ENCODE measurements at places on chromosomes 7 and 10.

GRCh38 chr10:58052772-58053171 lies 214.9 kb downstream of the IPMK start:
- no peak for DNase-seq

GRCh38 chr7:156220701-156221100 lies 408.4 kb upstream of the SHH start:
- no peak for DNase-seq

- DNase-seq: no peak
These were observed 75.7 kb upstream of the PDE1C start for GRCh38 chr7:32145911-32146310.

DNA sequence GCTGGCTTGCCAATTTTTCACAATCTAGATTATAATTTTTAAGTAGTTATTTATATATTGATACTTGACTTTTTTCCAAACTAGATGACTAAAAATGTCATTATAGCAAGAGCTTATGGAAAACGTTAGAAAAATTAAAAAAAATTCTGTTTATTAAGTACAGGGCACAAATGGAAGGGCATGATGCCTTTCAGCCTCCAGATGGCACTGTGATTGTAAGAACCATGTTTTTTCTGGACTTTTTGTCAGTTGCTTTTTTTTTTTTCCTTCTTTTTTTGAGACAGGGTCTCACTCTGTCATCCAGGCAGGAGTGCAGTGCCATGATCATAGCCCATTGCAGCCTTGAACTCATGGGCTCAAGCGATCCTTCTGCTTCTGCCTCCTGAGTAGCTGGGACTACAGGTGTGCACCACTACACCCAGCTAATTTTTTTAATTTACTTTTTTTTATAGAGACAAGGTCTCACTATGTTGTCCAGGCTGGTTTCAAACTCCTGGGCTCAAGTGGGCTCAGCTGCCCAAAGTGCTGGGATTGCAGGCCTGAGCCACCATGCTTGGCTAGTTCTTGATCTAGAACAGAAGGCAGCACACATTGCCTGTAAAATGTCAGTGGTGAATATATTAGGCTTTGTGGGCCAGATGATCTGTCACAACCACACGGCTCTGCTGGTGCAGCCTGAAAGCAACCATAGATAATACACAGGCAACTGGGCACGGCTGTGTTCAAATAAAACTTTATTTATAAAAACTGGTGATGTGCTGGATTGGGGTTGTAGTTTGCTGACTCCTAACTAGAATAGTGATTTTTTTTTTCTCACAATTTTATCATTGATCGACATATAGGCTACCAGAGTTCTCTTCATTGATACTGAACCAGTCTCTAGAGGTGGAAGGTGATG lies 27.4 kb downstream of the UCMA start:
- DNase-seq: no peak

- no peak for DNase-seq
These were observed 3.8 kb upstream of the DUSP5 start for GRCh38 chr10:110493832-110494426.

DNA sequence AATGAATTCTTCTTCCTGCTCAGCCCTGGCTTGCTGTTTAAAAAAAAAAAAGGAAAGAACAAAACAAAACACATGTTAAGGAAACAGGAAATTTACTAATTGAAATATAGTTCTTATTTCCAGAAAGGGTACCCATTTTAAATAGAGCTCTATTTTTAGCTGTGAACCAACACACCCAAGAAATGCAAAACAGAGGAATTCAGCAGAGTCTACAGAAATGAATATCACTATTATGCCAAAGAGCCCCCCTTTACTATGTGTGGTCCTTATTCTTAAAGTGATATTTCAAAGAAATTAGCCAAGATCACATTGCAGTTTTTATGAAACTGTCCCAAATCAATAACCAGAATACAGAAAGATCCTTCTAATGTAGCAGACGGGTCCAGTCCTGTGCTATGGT lies 53.7 kb downstream of the CCDC6 start:
- DNase-seq: no peak

DNA sequence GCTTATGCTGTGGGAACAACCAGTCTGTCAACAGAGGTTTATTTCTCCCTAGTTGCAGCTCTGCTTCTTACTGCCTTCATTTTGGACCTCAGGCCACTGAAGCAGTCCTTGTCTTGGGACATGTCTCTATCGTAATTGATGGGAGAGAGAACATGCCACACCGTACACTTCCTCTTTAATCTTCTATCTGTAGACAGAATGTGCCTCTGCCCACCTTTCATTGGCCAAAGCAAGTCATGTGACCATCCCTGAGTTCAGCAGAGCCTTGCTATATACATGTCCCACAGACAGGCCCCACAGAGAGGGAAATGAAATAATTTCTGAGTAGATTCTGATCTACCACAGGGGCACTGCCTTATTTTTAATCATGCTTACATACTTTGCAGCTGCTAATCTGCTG lies 98.0 kb downstream of the KCND2 start:
- DNase-seq: no peak

DNA sequence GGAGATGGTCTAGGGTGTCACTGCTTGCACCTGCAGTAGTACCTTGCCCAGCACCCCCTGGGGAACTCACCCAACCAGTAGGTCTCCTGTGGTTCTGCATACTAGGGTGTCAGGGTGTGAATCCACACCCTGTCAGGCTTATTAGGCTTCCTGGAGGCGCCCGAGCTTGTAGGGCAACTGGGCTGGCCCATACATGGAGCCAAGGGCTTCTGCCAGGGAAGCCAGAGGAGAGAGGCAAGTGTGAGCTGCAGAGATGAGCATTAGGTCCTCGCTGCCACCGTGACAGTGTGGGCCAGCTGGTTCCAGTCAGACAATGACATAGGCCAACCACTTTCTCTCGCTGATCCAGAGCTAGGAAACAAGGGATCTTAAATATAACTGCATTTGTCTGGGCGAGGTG lies 11.2 kb downstream of the MXI1 start:
- no peak for DNase-seq

GRCh38 chr7:727104-727805 lies at the start of gene PRKAR1B:
PRKAR1B (minus strand) TSS chr7:727281; CDS start chr7:711505, 15,776 bp downstream.
- DNase-seq: no peak

- DNase-seq: no peak
These were observed 465.0 kb downstream of the GRID1 start for GRCh38 chr10:85901599-85901998.

DNA sequence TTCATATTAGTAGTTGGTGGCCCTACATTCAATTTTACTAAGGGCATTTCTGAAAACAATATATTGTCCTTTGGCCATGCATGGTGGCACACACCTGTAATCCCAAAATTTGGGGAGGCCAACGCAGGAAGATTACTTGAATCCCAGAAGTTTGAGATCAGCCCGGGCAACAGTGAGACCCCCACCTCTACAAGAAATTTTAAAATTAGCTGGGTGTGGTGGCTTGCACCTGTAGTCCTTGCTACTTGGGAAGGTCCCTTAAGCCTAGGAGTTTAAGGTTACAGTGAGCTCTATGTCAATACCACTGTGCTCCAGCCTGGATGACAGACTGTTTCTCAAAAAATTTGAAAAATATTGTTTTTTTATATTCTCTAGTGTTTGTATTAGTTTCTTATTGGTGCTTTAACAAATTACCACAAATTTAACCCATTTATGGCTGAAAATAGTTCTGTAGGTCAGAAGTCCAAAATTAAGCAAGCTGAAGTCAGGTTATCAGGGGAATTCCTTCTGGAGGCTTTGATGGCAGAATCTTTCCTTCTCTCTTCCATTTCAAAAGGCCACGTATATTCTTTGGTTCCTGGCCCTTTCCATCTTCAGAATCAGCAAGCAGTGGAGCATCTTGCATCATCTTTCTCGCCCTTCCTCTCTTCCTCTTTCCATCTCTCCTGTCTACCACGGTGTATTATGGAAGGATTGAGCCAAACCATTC lies 12.4 kb downstream of the CBX3 start:
- no peak for DNase-seq

DNA sequence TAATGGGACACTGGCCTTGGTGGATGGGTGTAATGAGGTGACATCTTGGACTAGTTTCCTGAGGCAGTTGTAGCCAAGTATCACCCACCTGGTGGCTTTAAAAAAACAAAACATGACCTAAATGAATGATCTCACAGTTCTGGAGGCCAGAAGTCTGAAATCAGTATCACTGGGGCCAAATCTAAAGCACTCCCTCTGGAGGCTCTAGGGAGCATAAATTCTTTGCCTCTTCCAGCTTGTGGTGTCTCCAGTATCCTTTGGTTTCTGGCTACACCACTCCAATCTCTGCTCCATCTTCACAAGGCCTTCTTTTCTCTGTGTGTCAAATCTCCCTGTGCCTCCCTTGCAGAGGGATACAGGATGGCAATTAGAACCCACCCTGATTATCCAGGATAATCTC lies 342.9 kb downstream of the CALN1 start:
- no peak for DNase-seq

GRCh38 chr10:114894911-114895310 lies 43.1 kb upstream of the TRUB1 start:
- DNase-seq: no peak

- DNase-seq: no peak
These were observed 29.6 kb upstream of the FAM20C start for GRCh38 chr7:162632-163297.

DNA sequence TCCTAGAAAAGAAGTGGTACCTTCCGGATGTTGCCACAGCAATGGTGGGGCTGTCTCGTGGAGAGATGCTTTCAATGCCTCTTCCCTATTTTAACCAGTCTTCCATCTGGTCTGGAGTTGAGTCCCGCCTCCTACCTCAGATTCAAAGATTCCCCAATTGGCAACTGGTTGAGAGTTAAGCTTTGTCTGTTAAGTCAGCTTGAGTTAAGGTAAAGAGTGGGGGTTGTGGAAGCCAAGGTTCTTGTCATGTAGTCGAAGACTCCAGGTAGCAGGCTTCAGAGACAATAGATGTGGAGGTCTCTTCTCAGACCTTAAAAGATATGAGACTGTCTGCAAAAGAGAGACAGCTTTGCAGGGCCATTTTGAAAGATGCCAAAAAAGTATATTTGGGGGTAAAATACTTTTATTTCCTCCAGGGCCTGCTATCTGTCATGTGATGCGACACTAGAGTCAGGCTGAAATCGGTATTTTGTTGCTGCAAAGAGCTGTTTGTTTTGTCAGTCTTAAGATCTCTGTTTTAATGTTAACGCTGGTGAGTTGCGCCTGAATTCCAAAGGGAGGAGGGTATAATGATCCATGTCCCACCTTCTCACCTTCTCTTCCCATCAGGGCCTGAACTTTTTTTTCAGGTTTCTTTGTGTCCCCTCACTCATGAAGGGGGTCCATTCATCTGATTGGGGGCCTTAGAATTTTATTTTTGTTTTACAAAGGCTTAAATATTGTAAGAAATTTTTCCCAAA lies 40.4 kb upstream of the SCIN start:
- no peak for DNase-seq

DNA sequence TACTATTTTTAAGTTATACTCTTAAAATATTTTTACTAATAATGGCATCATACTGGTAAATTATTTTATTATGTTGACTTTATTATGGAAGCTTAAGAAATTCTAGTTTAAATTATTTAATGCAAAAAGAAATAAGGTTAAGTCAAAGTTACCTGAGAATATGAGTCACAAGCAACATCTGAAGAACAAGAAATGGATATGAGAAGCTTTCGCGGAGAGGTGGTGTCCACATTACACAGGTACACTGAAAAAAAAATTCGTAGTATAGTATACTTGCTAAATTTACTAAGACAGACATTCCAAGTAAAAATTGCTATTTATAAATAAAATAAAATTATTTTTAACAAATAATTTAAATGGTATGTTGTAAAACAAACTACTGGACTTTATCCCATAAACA lies 143.8 kb downstream of the AVL9 start:
- no peak for DNase-seq

DNA sequence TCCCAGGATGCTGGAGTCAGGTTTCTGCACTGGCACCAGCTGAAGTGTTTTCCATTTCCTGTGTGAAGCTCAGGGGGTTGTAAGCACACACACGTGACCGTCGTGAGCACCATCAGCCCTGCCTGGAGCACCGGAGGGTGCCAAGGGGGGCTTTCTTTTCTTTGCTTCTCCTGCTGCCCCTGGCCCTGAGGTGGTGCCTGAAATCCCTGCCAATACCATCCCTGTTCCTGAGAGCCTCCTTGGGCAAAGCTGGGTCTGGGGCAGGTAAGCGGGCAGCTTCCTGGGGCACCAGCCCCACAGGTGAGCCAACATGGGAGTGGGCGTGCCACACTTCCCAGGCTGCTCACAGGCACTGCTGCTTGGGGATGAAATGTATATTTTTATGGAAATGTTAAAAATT lies 593.6 kb downstream of the DNAJB6 start:
- no peak for DNase-seq

GRCh38 chr7:32618987-32619386 lies 123.7 kb downstream of the AVL9 start:
- DNase-seq: no peak

DNA sequence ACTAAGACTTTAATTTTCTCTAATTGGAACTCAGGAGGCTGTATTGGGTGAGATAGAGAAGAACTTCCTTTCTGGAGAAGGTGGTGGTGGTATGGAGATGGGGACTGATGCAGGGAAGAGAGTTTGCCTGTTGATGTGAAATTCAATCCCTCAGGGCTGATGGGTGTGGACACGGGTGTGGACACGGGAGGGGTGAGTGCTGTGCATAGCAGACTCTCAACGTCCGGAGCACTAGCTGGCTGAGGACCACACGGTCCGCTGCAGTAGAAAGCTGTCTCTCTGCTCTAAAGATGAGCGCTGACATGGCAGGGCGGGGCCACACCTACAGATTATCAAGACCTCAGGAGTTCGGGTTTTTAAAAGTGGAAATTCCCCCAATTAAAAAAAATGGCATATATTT lies 148.5 kb upstream of the PITRM1 start:
- no peak for DNase-seq

GRCh38 chr7:67487316-67487715 lies 490.7 kb downstream of the TYW1 start:
- no peak for DNase-seq

- no peak for DNase-seq
These were observed 1.3 kb upstream of the HKDC1 start for GRCh38 chr10:69218831-69219230.

DNA sequence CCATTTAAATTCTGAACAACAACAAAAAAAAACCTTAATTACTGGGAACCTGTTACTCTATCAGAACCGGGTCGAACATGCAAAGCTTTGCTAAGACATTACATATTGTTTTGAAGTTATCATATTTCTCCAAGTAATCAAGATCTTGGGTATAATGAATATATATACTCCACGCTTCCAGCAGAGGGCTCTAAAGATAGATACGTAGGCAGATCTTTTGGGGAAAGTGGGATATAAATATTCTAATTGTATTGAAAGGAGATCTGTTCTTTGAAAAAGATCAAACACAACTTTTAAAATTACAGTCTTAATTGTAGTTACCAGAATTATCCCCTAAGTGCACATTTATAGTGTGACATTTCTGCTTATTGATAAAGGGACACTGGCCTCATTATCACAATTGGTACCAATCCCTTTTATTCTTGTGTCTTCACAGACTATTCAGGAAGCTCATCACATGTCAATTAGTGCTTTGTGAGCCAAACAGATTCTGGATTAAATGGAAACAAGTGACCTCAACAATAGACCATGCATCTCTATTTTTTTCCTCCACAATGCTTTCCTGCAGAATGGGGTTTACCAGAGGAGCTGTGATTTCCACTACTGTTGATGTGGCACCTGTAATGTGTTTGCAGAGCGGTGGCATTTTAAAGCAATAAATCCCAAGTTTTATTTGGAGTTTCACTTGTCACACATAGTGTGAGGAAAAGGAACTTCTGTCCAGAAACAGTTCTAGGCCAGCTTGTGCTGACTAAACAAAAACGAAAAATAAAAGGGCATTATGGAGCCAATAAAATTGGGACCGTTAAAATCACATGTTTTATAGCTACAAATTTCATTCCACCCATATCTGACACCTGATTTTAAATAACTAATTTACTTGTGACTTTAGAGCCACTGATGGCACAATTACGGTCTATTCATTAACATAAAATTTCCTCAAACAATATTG lies 122.4 kb downstream of the CTTNBP2 start:
- DNase-seq: no peak

- no peak for DNase-seq
These were observed 610.6 kb downstream of the SDK1 start for GRCh38 chr7:3911685-3912084.
